ENCODE measurements at places on chromosomes 13 and 19.

- no peak for DNase-seq
These were observed 4.1 kb downstream of the SPRY2 start for GRCh38 chr13:80336776-80337287.

DNA sequence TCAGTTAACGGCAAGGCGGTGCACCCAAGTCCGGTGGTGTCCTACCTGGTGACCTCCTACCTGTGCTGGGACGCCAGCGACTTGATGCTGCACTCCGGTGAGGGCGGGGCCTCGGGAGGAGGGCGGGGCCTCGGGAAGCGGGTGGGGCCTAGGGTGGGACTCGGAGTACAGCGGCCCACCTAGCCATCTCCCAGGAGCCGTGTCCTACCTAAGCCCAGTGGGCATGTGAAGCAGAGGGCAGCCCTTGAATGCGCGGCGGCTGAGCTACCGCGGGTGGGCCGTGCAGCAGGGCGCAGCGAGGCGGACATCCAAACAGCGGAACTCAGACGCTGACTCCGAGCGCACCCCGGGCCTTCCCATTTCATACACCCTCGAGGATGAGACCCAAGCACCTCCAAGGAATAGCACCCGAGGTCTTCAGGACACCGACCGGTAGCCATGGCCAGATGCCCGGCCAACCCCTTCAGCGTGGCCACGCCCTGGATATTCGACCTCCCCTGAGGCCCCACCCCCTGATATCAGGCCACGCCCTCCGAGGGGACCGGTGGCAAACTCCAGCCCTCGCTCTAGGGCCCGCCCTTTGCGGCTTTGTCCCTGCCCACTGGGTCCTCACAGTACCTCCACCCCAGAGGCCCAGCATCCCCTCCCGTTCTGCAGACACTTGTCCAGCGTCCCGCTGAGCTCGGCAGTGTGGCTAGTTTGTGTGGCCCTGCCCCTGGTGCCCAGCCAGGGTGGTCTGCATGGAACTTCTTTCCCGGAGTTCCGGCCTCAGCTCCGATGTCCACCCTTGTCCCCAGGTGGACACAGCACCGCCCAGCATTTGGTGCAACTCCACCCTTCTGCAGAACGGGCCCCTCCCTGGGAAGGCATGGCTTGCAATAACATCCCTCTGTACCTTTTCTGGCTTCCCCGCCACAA lies 5.4 kb downstream of the KLK1 start:
- DNase-seq = no peak

DNA sequence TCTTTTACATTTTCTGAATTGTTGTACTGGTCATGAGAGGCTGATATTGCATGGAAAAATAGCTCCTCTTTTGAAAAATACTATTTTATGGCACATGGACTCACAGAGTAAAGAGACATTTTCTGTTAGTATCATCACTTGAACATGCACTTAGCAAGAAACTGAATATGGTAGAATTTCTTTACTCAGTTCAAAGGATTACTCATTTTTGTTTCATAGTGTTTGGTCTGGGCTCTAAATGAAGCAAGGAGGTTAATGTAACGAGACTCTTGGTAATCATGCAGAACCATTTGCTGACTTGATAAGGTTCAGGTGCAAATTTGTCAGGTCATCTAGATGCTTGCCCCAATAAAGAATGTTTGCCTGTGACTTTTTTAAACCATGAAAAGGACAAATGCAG lies 63.2 kb downstream of the GPC6 start:
- no peak for DNase-seq

GRCh38 chr13:46211116-46211482 lies 629 bp upstream of the LRRC63 start:
- DNase-seq = no peak

GRCh38 chr13:79614250-79614918 lies 133.4 kb downstream of the NDFIP2 start:
- no peak for DNase-seq

DNA sequence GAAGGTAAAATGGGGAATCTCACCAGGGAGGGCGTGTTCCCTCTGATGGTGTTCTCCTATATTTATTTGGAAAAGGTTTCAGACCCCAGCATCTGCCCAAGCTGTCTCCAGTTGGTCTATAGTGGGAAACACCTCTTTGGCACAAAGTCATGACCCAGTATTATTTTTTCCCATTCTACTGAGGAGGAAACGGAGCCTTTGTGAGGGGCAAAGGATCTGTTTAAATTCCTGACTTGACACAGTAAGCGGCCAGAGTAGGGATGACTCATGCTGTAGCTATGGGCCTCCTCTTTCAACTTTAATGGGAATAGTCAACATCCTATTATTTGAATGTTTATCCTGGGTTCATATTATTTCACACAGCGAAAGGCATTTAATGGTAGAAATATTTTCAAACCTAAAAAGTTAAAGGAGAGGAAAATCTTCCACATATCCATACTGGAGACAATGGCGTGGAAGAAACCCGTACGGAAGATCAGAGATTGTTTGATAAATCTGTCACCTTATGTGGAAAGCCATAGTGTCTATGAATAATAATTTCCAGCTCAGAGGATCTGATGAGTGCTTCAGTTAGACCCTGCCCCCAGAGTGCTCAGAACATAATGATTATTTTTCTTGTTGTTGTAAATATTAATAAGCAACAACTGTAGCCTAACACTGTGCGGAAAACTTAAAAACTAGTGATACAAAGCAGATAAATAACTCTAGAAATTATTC lies 126.0 kb downstream of the FOXO1 start:
- peak; percentile 80 for DNase-seq

- peak; percentile 26 for DNase-seq
These were observed 850 bp downstream of the KLF5 start for GRCh38 chr13:73059460-73060250.

- no peak for DNase-seq
These were observed 2.0 kb upstream of the ZNF784 start for GRCh38 chr19:55626350-55626749.

DNA sequence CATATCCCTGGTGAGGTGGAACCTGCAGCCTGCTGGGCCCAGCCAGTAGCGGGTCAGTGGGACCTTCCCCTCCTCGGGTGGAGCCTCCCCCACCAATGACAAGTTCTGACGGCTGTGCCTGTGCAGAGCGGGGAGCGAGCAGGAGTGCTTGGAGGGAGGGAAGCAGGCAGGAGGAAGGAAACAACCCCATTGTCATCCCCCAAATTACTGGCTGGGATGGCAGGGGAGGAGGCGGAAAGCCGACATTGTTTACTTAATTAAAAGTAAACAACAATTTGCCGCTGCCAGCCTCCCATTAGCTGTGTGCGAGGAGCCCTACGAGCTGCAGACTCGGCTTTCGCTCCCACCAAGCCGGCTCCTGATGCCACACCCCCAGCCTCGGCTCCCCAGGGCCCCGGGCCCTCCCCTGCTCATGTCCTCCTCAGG lies 45.5 kb downstream of the LYL1 start:
- DNase-seq = no peak

GRCh38 chr19:49490287-49491029 lies 3.0 kb downstream of the RPL13A start:
- DNase-seq = no peak

GRCh38 chr13:109804654-109805053 lies 18.3 kb upstream of the IRS2 start:
- DNase-seq = no peak

- no peak for DNase-seq
These were observed 9.9 kb downstream of the PLEKHF1 start for GRCh38 chr19:29675120-29675649.

DNA sequence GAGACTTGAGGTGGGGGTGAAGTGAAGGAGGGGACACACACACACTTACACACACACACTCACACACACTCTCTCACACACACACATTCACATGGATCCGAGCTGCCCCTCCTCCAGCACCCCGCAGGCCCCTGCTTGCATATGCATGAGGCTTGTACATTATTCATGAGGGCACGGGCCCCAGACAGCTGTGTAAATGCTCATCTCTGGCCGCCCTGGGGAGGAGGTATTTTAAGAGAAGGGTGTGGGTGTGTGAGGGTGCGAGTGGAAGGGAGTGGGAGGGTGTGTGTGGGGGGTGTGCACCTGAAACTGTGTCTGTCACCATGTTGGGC lies 2.4 kb downstream of the NCAN start:
- DNase-seq = no peak

GRCh38 chr13:31168166-31168565 lies 6.5 kb upstream of the HSPH1 start:
- DNase-seq = no peak

GRCh38 chr19:45919678-45920077 lies 5.1 kb upstream of the NANOS2 start:
- DNase-seq = no peak

- DNase-seq = no peak
These were observed 7.9 kb downstream of the DBP start for GRCh38 chr19:48629297-48629598.

- no peak for DNase-seq
These were observed 84.8 kb downstream of the SLC7A1 start for GRCh38 chr13:29510651-29511084.

- DNase-seq = no peak
These were observed 4.3 kb upstream of the SAMD1 start for GRCh38 chr19:14094854-14095253.

Measured in fibroblast of skin of right quadriceps (primary cell).